ENCODE measurements at places on chromosomes 6 and 20.

DNA sequence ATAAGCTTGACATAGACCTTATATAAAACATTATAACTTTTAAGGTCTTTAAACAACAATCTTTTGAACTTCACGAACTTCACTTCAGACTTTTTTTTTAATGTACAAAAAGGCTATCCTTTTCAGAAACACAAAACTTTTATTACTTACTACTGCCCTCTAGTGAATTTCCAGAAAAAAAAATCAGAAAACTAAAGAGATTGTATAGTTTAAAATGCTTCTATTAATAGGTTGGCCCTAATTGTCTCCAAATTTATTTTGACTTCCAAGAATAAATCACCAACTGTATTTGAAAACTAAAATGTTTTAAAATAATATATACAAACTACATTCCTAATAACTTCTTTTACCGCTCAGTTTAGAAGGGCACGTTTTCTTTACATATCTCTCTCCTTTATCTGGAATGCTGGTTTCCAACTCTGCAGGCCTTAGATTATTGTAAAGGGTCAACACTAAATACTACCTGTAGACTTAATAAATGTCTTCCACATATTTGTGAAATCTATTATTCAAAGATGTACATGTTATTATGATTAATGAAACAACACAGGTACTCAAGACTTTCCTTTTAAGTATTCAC lies 66.8 kb downstream of the LMBRD1 start:
- DNase-seq = no peak

DNA sequence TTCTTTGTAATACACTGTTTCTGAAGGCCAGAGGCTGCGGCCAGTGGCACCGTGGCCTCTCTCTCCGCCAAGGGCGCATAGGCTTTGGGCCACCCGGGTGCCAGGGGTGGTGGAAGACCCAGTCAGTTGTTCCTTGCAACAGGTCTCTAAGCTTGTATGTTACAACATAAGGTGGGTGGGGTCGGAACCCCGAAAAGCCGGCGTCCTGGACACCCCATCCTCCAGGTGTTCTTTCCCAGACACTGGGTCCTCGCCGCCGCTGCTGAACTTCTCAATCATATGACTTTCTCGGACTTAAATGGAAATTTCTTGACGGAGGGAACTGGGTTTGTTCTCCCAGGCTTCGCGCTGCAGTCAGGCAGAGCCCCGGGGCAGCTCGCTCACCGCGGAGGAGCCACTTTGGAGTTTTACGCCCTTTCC lies 983 bp upstream of the KCNQ5 start:
- no peak for DNase-seq

GRCh38 chr6:141641951-141642350 lies 490.8 kb upstream of the GJE1 start:
- DNase-seq = no peak

- no peak for DNase-seq
Observed at GRCh38 chr6:133681891-133682290, 207.0 kb upstream of the TCF21 start.

- DNase-seq = no peak
Observed at GRCh38 chr6:148520109-148520841, 177.6 kb downstream of the SASH1 start.

- no peak for DNase-seq
Observed at GRCh38 chr6:12636336-12636735, 80.2 kb upstream of the PHACTR1 start.

- DNase-seq = no peak
Observed at GRCh38 chr6:39897698-39898097, 36.6 kb downstream of the MOCS1 start.

- DNase-seq = no peak
Observed at GRCh38 chr6:128063850-128064539, 163.1 kb upstream of the THEMIS start.

Data from smooth muscle cell of the brain vasculature (primary cell).